ENCODE measurements at places on chromosomes 3 and 15.
A peak's percentile ranks its signal among the peaks of the same experiment; 100 is the strongest.

DNA sequence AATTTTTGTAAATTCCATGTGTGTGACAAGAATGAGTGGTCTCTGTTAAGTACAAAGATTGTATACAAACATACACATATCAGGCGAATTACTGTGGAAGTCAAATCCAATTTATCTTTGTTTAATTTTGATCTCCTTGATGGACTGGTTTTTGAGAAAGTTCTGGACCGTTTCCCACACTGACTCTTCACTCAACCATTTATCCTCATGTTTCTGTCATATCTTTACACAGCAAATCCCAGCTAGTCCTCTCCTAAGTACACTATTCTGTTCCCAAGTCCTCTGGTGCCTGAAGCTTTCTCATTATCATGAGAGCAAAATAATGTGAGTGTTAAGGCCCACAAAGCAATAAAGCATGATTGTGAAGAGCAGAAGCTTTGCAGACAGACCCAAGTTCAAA, 189.9 kb downstream of the WNT5A start:
- no peak for DNase-seq

DNA sequence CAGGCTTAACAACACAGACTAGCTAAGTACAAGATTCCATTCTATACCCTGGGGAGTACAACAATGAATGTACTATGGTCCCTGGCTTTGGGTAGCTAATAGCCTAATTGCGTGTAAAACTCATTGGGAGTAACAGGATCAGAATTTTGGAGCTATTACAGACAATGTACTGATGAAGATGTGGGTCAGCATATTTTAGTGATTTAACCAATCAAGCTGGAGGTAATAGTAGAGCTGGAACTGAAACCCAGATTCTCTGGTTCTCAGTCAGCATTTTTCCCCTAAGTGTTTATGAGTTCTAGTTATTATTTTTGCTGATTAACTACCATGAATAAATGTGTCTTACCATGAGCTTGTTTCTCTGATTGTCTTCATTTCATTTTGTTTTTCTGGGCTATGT, 578.7 kb downstream of the NLGN1 start:
- DNase-seq = no peak

DNA sequence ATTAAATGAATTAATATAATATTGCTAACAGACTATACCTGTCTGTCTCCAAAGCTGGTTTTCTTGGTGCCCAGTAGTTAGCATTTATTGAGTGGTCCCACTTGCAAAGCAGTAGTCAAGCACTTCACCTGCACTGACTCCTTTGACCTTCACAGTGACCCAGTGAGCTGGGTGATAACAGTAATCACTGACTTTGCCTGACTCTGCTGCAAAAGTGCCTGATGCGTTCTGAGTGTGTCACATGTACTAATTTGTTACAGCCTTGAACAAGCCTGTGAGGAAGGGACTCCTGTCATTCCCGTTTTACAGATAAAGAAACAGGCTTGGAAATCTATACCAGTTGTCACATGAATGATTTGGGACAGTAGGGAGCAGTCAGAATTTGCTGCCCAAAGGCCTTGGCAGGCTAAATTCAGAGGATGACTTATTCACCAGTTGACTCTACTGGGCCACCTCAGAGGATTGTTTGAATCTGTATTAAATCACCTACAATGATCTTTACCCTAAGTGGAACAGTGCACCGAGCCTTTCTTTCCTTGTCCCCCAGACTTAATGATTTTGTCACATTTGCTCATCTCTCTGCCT, 116.6 kb upstream of the PLXNA1 start:
- no peak for DNase-seq

- no peak for DNase-seq
Observed at GRCh38 chr15:52071570-52071969, 41.0 kb downstream of the BCL2L10 start.

GRCh38 chr3:188860147-188860546, 311.6 kb upstream of the TPRG1 start:
- no peak for DNase-seq

- no peak for DNase-seq
Observed at GRCh38 chr3:115833074-115833473, 209.8 kb downstream of the GAP43 start.

DNA sequence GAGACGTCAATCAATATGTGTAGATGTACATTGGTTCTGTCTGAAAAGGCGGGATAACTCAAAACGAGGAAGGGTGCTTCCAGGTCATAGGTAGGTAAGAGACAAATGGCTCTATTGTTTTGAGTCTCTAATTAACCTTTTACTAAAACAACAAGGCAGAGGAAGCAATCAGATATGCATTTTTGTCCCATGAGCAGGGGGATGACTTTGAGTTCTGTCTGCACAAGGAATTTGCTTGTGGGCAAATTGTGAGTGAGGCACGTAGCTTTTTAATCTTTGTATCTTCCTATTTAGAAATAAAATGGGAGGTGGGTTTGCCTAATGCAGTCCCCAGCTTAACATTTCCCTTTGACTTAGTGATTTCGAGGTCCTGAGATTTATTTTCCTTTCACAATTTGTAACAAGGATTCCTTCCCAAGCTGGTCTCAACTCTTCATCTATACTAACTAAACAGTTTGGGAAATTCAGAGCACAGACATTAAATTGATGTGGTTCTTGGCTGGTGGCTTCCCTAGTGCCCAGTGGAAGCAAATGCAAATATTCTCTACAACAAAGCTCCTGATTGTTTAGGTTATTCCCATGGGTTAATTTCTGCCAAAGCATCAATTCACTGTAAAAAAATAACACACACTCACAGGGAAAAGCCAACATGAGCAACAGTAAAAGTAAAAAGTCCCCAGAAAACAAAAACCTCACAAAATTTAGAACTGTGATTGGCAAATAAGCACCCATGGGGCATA, 738.8 kb upstream of the SGO1 start:
- no peak for DNase-seq

- DNase-seq = no peak
Observed at GRCh38 chr15:29990035-29990434, 92.7 kb upstream of the GOLGA8J start.

DNA sequence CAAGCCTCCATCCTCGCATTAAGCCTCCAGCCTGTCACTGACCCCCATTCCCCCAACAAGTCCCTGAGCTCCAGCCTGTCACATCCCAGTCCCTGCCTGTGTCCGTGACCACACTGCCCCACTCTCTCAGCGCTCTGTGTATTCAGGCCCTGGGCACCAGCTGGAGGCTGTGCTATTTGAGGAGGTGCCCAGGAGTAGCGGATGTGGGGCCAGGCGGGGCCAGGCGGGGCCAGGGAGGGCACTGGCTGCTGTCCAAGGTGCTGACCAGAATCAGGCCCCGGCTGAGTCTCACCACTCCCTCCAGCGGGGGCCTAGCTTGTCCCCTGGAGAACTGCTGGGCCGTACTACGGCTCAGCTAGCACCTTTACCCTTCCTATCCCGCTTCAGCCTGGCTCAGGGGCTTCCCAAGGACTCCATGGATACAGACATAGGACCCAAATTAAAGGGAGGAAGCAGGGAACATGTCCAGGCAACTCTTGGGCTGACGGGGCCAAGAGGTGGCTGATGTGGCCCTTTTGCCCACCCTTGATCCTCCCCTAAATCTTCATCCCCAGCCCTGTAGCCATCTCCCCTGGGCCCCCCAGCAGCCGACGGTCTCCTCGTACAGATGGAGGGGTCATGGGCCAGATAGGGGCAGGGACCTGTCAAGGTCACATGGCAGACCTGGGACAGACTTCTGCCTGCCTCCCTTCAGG, 1.1 kb downstream of the HHATL start:
- DNase-seq = peak; percentile 51

DNA sequence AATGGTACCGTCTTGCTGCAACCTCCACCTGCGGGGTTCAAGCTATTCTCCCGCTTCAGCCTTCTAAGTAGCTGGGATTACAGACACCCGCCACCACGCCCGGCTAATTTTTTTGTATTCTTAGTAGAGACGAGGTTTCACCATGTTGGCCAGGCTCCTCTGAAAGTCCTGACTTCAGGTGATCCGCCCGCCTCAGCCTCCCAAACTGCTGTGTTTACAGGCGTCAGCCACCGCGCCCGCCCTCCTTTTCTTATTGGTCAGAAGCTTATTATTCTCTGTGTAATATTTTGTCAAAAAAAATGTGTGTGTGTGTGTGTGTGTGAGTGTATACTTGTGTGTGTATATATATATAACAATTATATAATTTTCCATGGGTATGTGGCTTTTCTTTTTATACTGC, 425.6 kb downstream of the CADM2 start:
- DNase-seq = no peak

DNA sequence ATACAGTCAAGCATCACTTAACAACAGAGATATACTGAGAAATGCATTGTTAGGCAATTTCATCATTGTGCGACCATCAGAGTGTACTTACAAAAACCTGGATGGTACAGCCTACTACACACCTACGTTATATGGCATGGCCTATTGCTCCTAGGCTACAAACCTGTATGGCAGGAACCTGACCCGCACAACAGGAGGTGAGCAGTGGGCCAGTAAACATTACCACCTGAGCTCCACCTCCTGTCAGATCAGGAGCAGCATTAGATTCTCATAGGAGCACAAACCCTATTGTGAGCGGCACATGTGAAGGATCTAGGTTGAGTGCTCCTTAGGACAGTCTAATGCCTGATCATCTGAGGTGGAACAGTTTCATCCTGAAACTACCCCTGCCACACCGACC, 89.7 kb downstream of the SCAPER start:
- no peak for DNase-seq

DNA sequence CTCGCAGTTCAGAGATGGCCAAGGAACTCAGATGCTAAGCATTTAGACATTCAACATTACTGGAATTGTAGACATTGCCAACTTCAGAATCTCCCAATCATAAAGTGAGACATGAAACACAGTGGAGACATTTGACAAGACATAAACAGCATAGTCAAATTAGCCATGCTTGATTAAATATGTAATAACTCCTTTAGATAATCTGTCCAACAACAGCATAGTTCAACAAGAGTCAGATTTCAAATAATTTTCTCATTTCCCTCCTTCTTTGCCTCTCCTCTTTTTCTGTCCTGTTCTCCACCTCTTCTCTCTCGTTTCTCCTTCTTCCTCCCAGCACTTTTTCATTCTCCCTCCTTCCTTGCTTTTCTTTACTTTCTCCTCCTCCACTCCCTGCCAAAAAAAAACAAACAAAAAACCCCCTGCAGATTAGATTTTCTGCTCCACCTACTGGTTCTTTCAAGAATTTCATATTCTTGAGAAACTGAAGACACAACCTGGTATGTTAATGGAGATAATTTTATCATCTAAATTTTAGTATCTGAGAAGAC, 20.2 kb downstream of the CPOX start:
- peak; percentile 70 for DNase-seq

DNA sequence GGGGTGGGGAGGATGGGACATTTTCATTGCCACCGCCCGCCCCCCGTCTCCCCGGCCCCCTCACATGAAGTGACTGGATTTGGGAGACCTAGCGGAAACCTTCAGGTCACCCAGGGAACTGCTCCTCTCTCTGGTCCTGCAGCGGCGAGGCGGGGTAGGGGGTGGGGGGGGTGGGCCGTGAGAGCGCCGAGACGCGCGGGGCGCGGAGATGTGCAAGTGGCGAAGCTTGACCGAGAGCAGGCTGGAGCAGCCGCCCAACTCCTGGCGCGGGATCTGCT, 712 bp upstream of the MME start:
- no peak for DNase-seq

GRCh38 chr3:106229495-106230278, 360.9 kb upstream of the CBLB start:
- no peak for DNase-seq

DNA sequence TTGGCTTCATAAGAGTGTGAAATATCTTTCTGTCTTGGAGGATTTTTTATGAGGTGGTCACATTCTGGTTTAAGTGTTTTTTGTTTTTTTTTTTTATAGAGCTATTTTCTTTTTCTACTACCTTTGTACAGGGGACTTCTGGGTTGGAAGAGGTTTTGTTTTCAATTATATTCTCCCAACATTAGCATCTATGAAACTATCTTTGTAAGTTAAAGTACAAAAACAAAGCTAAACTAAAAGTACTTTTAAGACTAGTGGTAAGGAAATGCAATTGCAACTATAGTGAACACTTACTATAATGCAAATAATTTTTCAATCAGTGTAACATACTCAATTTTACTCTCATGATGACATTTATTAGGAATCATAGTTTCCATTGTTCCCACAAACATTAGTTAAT, 688.2 kb downstream of the SI start:
- DNase-seq = no peak

- no peak for DNase-seq
Observed at GRCh38 chr15:50797926-50798325, 32.4 kb upstream of the SPPL2A start.

GRCh38 chr3:38590521-38590920, 59.0 kb downstream of the SCN5A start:
- DNase-seq = no peak

- peak; percentile 87 for DNase-seq
Observed at GRCh38 chr3:4845882-4846281, 133.4 kb upstream of the BHLHE40 start.

- no peak for DNase-seq
Observed at GRCh38 chr3:18744472-18744871, 319.3 kb upstream of the SATB1 start.

DNA sequence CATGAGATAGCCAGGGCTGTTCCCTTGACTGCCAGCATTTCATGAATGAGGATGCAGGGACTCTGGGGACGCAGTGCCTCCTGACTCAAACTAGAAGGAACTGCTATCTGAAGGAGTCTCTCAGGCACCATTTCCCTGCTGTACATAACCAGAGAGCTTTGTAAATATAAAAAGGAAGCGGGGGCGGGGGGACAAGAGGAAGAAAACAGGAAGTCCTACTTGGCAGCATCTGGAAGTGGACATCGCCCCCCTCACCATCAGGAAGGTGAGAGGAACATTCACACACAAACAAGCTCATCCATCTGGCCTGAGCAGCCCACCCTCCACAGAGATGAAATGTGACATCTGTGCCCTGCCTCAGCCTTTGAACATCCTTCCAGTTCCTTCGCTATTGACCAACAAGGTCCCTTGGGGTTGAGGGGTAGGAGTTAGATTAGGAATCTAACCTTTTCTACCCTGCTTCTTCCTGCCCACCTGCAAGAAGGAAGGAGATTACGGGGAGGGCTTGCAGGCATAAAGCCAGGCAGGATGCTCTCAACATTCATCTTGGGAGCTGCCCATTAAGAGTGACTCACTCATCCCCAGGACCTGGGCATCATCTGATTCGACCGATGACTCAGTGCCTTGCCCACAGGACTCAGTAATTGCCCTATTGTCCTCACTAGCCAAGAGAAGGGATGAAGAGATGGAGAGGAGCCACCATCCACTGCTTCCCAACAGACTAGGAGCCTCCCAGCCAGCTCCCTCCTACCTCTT, 31.9 kb downstream of the SH3BP5 start:
- DNase-seq = no peak

- DNase-seq = no peak
Observed at GRCh38 chr3:138260611-138261010, 69.0 kb downstream of the NME9 start.

GRCh38 chr15:101479342-101479845, 10.1 kb downstream of the PCSK6 start:
- no peak for DNase-seq
